ENCODE measurements at places on chromosomes 2 and 18.
A peak's percentile ranks its signal among the peaks of the same experiment; 100 is the strongest.

GRCh38 chr18:59959073-59959472, 59.3 kb downstream of the PMAIP1 start:
- no peak for DNase-seq

- no peak for DNase-seq
Measured at GRCh38 chr2:29632018-29632417, 289.4 kb downstream of the ALK start.

DNA sequence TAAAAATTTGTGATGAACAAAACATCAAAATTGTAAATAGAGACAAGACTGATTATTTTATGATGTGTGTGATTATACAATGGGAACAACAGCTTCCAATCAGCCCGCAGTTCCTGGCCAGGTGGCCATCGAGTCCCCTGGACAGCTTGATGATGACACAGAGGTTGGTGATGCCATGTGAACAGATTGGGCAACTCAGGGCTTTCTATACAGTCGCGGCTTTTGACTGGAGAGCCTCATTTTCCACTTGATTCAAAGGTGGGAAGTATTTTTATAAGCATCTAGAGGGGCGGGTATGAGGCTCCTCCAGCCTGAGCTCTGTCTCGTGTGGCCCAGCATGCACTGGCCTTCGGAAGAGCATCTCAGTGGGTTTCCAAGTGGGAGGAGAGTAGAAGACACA, 14.9 kb upstream of the HPCAL1 start:
- no peak for DNase-seq

DNA sequence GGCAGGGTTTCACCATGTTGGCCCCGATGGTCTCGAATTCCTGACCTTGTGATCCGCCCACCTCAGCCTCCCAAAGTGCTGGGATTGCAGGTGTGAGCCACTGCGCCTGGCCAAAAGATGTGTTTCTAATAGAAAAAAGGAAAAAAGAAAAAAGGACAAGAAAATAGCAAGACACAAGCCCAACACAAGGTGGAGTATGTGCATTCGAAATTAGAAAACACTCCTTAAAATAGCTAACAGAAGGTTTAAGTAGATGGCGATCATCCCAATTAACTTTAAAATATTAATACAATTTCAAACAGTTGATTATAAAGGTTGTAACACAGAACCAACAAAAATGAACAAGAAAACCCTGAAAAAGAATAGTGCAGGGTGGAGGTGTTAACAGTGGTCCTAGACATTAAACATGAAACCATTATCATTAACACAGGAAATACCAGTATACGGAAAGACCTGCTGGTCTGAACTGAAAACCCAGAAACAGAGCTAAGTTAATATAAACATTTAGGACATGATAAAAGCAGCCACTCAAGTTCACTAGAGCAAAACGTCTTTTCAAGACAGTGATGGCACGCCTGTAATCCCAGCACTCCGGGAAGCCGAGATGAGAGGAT, 57.9 kb downstream of the HDLBP start:
- DNase-seq, result no peak

GRCh38 chr2:12980817-12981216, 264.1 kb downstream of the TRIB2 start:
- no peak for DNase-seq

GRCh38 chr2:7588295-7588694, 671.1 kb downstream of the RNF144A start:
- DNase-seq, result no peak

DNA sequence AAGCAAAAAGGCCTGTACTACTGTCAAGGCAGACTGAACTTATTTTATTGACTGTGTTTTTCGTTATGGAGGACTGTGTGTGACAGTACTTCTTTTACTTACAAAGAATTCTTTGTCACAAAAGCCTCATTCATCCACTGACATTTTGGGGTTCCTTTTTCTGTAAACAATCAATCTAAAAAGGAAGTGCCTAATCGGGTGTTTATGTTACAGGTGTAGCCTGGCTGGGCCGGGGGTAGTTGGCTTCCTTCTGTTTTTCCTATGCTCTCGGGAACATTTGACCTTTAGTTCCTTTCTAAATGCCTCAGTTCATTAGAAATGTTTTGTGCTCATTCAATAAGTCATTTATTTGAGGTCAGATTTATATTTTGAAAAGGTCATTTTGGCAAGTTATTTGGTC, 8.3 kb downstream of the ZCCHC2 start:
- DNase-seq, result no peak

- no peak for DNase-seq
Measured at GRCh38 chr2:32553829-32554432, 73.9 kb upstream of the TTC27 start.

GRCh38 chr2:112685271-112685884, 35.4 kb upstream of the NT5DC4 start:
- no peak for DNase-seq

DNA sequence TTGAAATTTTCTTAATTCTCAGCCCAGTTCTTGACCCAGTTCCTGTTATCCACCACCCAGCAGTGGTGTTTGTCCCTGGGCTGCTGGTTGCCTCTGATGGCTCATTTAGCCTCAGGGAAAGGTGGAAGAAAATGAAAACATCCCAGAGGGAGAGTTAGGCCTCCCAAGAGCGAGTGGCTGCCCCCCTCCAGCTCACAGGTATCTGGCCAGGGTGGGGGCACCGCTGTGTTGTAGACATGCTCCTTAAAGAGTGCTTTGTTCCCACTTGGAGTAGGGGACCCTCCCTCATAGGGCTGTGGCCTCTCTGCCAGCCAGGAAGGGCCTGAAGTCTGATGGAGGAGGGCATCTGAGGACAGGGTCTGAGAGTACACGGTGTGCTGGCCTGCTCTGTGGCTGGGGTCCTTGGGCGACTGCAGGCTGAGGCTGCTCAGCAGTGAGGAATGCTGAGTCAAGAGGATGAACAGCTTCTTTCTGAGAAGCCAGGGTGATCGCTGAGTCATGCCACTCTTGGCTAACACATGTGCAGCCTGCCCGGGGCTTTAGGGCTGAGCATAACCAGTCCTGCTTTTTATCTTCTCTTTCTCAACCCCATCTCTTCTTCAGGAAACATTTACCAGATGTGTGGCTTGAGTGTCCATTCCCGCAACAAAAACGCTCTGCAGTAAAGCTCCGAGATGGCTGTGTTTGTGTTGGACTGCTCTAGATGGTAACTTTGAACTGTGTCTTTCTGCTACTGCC, 72.3 kb downstream of the IL1R2 start:
- peak; percentile 82 for DNase-seq

DNA sequence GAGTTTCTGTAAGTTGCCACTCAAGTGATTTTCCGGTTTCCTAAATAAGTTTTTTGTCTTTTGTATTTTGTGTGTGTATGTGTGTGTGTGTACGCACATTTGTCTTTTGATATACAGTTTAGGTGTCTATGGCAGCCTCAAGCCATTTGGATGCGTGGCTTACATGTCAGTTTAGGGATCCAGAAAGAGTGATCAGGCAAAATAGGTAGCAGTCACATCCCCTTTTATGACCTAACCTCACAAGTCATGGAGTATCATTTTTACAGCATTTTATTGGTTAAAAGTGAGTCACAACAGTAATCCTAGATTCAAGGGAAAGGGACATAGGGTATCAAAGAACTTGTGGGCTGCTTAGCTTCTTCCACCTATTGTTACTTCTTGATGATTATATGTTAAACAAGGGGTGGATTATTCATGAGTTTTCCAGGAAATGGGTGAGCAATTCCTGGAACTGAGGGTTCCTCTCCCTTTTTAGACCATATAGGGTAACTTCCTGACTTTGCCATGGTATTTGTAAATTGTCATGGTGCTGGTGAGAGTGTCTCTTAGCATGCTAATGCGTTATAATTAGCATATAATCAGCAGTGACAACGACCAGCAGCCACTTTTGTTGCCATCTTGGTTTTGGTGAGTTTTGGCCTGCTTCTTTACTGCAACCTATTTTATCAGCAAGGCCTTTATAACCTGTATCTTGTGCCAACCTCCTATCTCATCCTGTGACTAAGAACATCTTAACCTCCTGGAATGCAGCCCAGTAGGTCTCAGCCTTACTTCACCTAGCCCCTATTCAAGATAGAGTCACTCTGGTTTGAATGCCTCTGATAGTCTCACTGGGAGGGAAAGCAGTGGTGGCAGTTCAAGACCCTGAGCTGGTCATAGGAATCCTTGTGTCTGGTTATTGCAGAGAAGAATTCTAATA, 8.6 kb upstream of the SOCS6 start:
- DNase-seq, result no peak

DNA sequence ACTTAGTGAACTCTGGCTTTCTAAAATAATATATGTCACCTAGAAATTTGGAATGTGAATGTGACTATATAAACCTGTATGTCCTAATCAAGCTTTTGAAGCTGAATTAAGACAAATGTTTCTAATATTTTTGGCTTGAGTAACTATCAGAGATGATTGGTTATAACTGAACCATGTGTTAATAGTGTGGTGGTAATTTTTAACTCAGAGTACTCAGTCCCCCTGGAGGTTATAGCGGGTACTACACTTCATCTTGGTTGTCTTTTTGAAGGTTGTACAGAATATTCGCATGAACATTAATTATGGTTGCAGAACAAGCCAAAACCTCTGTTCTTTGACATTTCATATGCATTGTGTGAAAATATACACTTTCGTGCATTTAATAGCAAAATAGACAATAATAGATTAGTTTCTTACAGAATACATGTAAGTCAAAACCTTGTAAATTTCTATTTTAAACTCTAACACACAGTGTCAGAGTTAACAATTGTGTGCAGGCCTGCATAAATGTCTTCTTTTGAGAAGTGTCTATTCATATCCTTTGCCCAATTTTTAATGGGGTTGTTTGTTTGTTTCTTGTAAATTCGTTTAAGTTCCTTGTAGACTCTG, 86.0 kb downstream of the OSBPL6 start:
- DNase-seq, result peak; percentile 27

DNA sequence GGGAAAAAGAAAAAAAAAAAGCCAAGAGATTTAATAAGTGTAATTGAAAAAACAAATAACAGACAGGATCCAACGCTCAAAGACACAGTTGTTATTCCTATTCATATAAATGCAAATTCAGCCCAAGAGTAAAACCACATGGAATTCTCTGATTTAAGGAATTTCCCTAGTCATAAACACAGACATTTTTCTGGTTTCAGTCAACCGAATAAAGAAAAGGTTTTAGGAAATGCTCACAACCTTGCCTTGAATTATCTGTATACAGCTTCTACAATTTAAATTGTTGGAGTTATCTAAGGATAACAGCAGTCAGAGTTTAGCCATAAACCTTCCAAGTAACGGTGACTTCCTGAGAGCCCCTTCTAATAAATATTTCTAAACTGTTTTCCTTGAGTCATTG, 122.7 kb downstream of the VWC2L start:
- no peak for DNase-seq

- DNase-seq, result peak; percentile 37
Measured at GRCh38 chr2:133421516-133422324, 146.5 kb downstream of the NCKAP5 start.

DNA sequence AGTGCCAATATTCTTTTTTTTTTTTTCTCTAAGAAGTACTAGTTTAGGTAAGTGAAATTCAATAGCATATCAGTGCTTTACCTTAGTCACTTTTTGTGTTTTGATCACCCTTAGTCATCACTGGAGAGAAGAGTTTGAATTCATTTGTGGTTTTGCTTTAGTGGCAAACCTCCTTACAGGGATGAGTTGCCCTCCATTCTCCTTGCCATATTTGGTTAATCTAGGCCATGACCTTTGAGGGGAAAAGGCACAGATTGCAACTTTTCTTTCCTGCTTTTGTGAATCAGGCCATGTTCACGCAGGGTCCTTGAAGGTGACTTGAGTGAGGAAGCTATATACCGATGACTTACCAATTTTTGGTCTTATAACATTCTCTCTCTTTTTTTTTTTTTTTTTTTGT, 34.4 kb downstream of the PLEKHA3 start:
- DNase-seq, result no peak

- no peak for DNase-seq
Measured at GRCh38 chr2:240346753-240347372, 88.6 kb upstream of the GPC1 start.

GRCh38 chr2:238965371-238966071, 117.6 kb downstream of the TWIST2 start:
- DNase-seq, result no peak

DNA sequence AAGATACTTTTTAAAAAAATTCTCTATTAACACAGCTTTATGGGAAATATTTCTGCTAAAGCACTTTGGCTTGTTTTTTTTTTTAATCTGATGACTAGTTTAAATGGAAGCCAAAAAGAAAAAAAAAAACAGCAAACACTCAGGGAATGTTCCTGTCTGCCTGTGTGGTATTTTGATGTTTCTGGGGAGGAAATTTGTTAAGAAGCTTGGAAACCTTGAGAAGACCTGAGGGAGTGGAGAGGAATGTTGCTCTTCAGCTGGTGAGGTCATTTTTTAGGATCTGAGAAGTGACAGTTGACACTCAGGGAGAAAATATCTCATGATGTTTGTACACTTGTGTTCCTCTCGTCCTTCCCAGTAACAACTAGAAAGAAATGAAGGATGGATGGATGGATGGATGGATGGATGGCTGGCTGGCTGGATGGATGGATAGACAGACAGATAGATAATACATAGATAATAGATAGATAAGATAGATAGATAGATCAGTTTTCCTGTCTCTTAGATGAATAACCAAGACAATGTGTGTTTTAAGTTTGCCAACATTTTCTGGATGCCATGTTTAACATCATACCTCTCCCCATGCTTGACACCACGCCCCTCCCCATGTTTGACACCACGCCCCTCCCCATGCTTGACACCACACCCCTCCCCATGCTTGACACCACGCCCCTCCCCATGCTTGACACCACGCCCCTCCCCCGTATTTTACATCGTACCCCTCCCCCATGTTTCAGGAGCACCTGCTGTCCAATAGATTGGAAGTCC, 84.8 kb downstream of the CTIF start:
- DNase-seq, result peak; percentile 31

DNA sequence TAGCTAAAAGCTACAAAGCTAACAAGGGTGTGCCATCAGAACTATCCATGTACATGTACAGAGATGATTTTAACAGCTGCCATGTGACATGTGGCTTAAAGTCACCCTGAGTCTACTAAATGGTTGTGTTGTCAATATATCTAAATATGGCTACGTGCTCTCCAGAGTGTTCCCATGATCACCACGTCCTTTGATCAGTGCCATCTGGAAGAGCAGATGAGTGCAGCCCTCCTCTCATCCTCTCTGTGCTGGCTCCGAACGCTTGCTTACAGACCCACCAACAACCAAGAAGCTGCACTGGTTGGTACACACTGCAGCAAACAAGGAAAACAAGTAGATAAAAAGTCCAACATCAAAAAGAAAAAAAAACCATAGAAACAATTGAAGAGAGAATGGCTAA, 88.6 kb upstream of the NARS1 start:
- DNase-seq, result no peak
